KBM-7 (cell line): ENCODE measurements at places on chromosomes 5 and 9.

- no peak for DNase-seq
Observed at GRCh38 chr5:154242964-154243376, 52.4 kb downstream of the GALNT10 start.

- DNase-seq, result no peak
Observed at GRCh38 chr5:92613546-92613945, 967.5 kb downstream of the NR2F1-AS1 start.

GRCh38 chr5:150059623-150060022 is 26.7 kb downstream of the CSF1R start:
- no peak for DNase-seq

DNA sequence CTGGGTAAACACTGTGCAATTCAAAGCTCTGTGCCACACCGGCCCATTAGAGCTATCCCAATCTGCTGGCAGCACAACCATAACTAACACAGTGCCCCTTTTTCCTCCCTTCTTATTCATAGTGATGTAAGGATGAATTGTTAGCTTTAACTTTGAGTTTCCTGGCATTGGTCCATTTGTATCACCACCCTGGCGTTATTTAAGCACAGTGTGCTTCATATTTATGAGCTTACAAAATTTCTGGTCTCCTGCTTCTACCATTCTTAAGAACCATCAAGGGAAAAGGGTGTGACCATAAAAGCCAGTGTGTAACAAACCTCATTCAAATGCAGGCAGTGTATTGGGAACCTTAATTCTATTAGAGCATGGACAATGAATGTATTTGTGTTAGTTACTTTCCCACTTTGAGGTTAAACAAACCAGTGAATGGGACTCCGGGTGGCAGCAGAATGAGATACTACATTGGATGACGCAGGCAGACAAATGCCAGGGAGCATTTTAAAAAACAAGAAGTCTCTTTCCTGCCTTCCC is 222.6 kb downstream of the TMEM161B start:
- DNase-seq, result no peak

- no peak for DNase-seq
Observed at GRCh38 chr5:160363211-160363610, 7.2 kb downstream of the C1QTNF2 start.

GRCh38 chr5:127923804-127924570 is 159.6 kb upstream of the SLC12A2 start:
- DNase-seq, result no peak

GRCh38 chr9:131580358-131580757 is 35.0 kb downstream of the PRRT1B start:
- DNase-seq, result no peak

- no peak for DNase-seq
Observed at GRCh38 chr5:133524666-133525065, 87.7 kb downstream of the FSTL4 start.

GRCh38 chr9:32426278-32426939 is 42.0 kb downstream of the ACO1 start:
- DNase-seq, result no peak

DNA sequence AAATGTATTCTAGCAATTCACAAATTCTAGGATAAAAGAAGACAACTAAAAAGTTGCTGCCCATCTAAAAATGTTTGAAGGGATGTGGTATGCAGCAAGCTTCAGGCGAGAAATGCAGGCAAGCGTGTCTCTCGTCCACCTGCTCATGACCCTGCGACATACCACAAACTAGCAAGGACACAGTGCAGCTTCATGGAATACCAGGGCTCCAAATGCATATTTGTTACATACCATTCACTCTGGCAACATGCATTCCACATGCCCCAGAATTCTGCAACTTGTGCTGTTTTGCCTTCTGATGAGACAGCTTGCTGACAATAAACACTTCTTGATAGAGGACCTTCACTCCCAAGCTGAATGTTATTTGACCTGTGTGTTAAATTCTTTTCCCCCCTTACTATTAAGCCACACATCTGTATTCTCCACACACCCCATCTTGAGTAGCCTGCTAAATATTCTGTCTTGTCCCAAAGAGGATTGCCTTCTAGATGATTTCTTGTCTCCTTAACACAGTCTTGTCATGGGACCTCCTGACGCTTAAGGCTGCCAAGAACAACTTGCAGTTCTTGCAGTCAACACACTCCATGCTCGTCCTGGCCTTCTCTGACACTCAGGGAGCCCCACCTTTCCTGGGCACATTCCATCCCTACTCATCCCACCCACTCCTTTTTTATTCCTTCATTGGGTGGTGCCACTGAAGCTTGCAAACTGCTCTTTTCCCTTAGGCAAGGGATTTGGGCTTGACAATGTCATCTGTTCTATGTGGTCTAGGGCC is 340.5 kb downstream of the PIK3R1 start:
- DNase-seq, result no peak

DNA sequence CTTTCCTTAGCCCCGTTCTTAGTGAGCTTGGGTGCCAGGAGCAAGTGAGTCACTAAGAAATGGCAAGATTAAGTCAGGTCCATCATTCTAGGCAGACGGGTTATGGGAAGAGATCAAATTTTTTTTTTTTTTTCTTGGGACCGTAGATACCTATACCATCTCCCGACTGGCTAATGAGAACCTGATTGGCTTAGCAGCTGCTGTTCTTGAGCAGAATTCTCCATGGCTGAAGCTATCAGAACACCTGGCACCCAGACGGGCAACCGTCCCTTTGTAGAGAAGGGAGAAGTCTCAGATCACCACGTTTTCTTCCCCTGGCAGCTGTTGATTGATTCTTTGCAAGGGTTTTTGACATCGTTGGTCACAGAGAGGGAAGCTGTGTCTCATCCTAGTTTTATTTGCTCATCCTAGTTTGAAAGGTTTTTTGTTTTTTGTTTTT is 78.6 kb downstream of the AOPEP start:
- DNase-seq, result no peak

DNA sequence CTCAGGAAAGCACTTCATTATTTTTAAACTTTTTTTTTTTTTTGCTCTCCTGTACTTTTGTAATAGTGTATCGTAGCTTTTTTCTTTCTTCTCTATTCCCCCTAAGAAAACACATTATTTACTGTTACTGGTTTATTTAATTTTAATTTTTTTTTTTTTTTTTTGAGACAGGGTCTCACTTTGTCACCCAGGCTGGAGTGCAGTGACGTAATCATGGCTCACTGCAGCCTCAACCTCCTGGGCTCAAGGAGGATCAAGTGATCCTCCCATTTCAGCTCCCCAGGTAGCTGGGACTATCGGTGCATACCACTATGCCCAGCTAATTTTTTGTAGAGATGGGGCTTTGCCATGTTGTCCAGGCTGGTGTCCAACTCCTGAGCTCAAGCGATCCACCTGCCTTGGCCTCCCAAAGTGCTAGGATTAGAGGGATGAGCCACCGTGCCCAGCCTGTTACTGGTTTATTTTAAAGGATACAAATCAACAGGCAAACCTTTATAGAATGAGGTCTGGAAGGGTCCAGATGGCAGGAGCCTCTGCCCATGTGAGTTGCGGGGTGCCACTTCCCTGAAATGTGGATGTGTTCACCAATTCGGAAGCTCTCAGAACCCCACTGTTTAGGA is 49.0 kb upstream of the TNFSF15 start:
- DNase-seq, result no peak

- no peak for DNase-seq
Observed at GRCh38 chr9:120916588-120916987, 10.0 kb downstream of the TRAF1 start.
